ENCODE measurements at places on chromosomes 11 and 22. TPM values are rescaled to one million over a fixed set of nuclear protein-coding genes. Genes with fewer than 3 reads are reported as not detected.

DNA sequence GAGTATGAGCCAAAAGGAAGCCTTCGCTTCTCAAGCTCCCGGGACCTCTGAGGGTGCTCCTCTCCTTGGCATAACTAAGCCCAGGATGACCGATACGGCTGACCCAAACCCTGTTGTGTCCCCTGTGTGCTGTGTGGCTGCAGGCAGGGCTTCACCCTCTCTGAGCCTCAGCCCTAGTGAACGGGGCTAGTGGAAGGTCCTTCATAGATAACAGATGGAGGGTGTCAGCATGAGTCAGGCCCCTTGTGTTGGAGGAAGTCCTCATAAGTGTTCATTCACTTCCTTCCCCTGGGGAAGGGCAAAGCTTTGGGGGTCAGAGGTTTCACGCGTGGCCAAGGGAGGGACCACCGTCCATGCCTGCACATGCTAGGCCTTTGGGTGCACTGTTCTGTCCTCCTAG lies 21.5 kb downstream of the SHISAL1 start:
- DNase-seq, result no peak

- no peak for DNase-seq
Observed at GRCh38 chr22:21455334-21456089, 11.7 kb upstream of the TMEM191C start.

DNA sequence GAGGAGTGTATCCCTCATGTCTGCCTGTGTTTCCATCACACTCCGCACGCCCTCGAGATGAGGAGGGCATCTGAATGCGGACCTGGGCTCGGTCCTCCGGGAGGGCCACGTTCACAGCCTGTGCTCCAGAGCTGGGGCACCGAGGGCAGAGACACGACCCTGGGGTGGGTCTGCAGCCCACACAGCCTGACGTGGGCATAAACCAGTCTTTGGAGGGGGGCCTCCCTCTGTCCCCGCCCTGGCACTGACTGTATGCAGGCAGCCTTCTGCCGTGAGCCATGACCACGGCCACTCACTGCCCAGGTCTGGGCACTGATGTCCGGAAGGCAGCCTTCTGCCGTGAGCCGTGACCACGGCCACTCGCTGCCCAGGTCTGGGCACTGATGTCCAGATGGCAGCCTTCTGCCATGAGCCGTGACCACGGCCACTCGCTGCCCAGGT lies 1425.1 kb downstream of the BRD1 start:
- no peak for DNase-seq

- DNase-seq, result no peak
Observed at GRCh38 chr11:48125866-48126265, 90.7 kb upstream of the OR4B1 start.

GRCh38 chr11:111115890-111116289 lies 129.6 kb upstream of the POU2AF2 start:
- no peak for DNase-seq

DNA sequence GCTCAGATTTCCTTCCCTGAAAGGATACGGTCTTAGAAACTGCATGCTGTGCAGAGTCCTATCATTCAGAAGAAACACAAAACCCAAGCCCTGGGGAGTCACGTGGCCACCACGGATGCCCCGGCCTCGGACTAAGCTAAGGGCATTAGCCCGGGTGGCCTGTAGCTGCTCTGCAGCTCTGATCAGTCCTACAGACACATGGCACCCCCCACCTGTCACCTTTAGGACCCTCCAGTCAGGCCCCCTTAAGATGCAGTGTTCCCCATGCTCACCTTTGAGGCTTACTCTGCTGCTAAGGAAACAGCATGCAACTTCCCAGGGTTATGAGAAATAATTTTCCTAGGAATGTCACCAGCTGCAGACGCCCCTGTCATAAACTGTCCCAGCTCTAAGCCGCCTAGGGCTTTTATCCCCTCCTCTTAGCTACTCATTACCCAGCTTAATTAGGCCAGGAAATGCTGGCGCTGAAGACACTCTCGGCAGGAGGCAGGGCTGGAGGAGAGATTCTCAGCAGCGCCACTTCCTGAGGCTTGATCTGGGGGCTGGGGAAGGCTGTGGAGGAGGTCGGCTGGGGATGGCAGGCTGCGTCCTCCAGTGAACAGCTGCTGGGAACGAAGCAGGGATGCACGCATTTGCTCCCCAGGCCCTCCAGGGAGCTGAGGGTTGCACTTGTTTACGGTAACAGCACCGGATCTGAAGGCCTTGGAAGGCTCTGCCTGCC lies 47.2 kb upstream of the ADA2 start:
- DNase-seq, result no peak

DNA sequence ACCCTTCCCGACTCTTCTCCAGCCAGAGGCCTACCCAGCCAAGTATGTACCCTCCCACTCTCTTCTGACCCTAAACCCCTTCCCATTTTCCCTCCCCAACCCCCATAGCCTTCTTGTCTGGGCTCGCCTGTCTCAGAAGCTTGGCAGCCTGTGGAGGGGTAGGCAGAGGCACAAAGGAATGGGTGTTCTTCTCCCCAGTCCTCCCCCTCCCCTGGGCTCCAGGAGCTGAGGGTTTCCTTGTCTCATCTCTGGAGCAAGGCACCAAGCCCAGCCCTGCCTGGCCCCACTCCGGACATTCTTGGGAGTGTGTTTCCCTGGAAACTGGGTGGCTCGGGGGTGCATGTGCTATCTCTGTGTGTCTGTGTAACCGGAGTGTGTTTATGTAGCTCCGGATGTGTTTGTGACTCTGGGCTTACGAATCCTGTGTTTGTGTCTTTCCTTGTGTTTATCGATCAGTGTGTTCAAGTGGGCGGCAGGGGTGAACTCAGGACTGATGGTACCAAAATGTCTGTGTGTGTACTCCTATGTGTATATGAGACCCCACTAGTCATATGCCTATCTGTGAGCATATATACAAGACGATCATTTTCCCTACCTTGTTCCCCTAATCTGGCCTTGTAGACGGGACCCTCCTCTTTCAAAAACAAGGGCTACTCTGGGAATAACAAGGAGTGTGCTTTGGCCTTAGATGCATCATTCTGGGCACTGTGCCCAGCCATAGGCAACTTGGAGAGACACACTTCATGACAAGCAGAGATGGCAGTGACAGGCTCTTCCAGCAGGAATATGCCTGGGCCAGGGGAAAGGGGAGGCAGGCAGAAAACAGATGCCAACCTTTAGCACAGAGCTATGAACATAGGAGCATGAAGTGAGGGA lies 10.9 kb downstream of the PHLDB1 start:
- peak; percentile 42 for DNase-seq

GRCh38 chr11:73058989-73059674 lies 83.0 kb downstream of the FCHSD2 start:
- DNase-seq, result no peak

GRCh38 chr11:83054904-83055380 lies 16.8 kb downstream of the RAB30 start:
- peak; percentile 55 for DNase-seq

- no peak for DNase-seq
Observed at GRCh38 chr11:68855205-68855981, 13.7 kb upstream of the CPT1A start.

DNA sequence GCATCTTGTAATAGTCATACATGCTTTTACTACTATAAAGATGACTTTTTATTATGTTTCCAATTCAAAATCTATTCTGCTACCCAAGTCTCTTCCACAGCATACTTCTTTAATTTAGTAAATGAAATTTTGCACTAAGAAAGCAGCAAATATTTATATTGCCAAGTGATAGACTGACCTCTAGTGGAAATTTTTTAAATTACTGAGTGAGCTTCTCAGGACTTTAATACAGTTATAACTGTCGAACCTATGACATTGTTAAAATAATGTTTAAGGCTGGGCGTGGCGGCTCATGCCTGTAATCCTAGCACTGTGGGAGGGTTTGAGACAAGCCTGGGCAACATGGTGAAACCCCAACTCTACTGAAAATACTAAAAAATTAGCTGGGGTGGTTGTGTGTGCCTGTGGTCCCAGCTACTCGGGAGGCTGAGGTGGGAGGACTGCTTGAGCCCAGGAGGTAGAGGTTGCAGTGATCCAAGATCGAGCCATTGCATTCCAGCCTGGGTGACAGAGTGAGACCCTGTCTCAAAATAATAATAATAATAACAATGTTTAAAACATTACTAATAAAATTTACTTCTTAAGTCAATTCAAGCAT lies 27.3 kb downstream of the STK33 start:
- DNase-seq, result no peak

- no peak for DNase-seq
Observed at GRCh38 chr11:47007579-47007978, 71.0 kb downstream of the CSTPP1 start.

DNA sequence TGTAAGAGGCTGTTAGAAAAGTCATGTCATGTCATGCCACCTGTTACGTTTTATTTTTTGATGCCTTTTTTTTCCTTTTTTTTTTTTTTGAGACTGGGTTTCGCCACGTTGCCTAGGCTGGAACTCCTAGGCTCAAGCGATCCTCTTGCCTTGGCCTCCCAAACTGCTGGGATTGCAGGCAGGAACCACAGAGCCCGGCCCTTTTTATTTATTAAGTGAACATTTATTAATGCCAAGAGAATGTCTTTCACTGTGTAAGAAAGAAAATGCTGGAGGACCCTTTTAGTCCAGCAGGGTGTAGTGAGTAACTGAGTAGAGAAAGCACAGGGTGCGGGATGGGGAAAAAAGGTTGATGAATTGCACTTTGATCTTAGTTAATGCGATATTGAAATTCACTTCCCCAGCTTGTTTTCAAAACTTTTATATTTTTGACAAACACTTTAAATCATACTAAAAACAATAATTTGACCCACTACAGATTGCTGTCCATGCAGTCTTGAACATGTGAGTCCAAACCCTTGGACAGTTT lies 2.3 kb upstream of the XBP1 start:
- no peak for DNase-seq

The SAA4 gene
- not detected for polyA plus RNA-seq

The CTSW gene
- polyA plus RNA-seq, result 0.65 TPM

The SLC22A6 gene
- not detected for polyA plus RNA-seq

The MMP1 gene
- polyA plus RNA-seq, result not detected

The MS4A12 gene
- polyA plus RNA-seq, result 0.15 TPM

The RASGRP2 gene
- 12.4 TPM for polyA plus RNA-seq

The SCGB1D2 gene
- 3.9 TPM for polyA plus RNA-seq
